ENCODE measurements at places on chromosomes 13 and 19.

DNA sequence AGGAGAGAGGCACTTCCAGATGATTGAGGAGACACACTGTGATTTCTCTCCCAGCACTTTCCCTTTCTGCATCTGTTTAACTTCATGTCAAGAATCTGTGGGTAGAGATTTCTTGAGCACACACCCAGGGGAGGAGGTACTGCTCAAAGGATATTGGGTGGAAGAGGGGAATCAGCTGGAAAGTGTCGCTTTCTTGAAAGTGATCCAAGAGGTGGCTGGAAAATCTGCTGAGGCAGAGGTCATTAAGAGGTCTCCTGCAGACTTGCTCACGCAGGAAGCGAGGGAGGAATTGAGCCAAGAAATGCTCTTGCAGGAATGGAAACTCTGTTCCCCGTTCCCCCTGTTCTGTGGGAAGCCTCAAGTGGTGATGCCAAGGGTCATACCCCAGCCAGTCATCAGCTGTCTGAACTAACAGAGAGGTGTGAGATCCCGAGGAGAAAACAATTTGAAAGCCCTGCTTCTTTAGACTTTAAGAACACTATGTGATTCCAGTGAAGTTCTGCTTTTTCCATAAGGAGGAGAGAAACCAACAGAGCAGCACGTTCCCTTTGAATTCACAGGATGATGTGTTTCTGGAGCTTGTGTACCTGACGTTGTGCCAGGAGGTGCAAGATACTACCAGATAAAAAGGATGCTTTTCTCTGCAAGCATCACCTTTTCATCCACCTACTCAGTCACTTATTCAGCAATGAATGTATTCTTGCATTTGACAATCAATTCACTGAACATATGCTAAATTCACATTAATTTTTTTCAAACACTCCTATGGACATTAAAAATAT lies 163.4 kb upstream of the GPR12 start:
- no peak for DNase-seq

DNA sequence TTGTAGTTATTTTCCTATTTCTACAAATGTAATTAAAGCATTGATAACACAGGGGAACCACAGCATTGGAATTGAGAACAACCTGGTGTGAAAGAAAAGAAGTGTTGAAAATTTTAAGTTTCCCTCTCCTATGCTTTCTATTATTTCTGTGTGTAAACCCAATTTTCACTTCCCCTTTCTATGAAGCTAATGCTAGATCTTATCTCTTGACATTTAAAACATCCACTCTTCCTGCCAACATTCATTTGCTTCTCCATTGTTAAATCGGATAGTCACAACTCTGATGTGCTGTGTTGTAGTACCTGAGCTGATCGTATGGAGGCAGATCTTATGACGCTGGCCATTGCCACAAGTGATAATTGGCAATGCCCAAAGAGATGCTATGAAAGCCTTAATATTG lies 203.0 kb downstream of the ITGBL1 start:
- no peak for DNase-seq

DNA sequence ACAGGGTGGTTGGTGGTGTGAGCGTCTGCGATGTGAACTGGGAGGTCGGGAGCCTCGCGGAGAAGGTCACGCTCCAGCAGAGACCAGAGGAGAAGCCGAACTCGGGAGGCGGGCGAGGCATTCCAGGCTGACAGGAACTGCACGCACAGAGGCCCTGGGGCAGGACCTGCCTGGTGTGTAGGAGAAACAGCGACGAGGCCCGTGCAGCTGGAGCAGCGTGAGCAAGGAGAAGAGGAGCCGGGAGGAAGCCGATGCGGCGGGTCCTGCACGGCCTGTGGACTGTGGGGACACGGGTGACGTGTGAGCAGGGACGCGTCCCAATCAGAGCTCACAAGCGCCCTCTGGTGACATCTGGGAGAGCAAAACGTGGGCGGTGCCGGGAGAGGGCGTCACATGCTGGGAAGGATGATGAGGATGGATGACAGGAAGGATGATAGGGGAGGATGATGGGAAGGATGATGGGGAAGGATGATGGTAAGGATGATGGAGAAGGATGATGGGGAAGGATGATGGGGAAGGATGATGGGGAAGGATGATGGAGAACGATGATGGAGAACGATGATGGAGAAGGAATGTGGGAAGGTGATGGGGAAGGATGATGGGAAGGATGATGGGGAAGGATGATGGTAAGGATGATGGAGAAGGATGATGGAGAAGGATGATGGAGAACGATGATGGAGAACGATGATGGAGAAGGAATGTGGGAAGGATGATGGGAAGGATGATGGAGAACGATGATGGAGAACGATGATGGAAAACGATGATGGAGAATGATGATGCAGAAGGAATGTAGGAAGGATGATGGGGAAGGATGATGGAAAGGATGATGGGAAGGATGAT lies 16.1 kb upstream of the MADCAM1 start:
- peak; percentile 80 for DNase-seq

- DNase-seq, result no peak
These were observed 8.6 kb downstream of the RDH8 start for GRCh38 chr19:10021863-10022262.

DNA sequence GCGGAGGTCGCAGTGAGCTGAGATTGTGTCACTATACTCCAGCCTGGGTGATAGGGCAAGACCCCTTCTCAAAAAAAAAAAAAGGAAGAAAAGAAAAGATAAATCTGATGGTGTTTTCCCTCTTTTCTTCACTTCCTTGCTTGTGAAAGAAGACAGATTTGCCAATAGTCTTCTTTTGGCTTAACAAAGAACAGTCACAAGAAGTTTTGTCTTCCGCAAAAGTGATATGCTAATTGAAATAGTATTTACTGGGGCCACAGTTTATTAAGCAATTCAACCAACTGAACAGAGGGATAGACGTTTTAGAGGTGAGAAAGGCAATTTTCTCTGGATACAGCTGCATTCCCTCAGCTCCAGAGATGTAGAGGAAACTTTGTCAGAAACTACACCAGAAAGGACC lies 22.9 kb upstream of the PLAUR start:
- DNase-seq, result no peak

- no peak for DNase-seq
These were observed 145.5 kb upstream of the MAB21L1 start for GRCh38 chr13:35621989-35622388.

DNA sequence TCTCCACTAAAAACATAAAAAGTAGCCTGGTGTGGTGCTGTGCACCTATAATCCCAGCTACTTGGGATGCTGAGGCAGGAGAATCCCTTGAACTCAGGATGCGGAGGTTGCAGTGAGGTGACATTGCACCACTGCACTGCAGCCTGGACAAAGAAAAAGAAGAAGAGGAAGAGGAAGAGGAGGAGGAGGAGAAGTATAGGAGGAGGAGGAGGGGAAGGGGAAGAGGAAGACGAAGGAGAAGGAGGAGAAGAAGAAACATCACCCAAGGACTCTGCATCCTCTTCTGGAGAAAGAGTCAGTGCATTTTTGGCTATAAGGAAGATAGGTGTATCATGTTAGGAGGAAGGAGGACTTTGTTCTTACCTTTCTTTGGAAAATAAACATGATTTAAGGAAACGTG lies 13.0 kb upstream of the FPR3 start:
- DNase-seq, result no peak

All from cerebellum (tissue), 4 donors.